Stimulated activated CD8-positive, alpha-beta memory T cell treated with anti-CD3 and anti-CD28 coated beads, Interleukin-7, amount 100 ng/mL, for 24 hours (primary cell): ENCODE measurements at places on chromosomes 2 and 18.

DNA sequence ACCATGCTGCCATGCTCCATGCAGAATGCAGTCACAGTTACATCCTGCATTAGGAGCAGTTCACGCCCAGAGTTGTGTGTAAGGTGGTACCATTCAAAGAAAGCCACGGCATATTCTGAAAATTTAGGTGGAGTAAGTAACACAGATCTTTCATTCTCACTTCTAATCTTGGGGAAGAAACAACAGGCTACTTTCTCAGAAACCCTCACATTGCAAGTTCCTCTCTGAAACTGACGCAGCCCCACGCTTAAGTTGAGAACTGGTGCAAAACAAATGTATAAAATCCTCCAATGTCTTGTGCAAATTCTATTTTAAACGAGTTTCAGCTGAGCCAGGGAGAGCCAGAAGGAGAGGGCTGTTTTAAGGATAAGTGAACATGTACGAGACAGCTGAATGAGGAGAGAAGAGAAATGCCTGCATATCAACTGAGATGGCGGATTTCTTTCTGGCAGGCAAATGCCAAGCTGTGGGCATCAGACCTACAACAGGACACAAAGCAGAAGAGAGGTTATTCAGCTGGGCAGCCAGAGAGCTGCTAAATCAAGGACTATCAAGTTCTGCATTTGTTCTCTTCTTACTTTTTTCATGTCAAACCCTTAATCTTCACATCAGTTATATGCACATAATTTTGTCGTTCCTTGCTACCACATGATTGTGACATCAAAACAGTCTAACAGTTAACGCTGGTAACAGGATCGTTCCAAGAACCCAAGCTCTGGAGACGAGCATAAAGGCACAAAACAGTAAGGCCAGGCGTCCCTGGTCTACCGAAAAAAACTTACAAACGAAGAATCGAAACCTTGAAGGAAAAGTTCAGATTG is 6.4 kb downstream of the ARL4C start:
- no peak for DNase-seq

DNA sequence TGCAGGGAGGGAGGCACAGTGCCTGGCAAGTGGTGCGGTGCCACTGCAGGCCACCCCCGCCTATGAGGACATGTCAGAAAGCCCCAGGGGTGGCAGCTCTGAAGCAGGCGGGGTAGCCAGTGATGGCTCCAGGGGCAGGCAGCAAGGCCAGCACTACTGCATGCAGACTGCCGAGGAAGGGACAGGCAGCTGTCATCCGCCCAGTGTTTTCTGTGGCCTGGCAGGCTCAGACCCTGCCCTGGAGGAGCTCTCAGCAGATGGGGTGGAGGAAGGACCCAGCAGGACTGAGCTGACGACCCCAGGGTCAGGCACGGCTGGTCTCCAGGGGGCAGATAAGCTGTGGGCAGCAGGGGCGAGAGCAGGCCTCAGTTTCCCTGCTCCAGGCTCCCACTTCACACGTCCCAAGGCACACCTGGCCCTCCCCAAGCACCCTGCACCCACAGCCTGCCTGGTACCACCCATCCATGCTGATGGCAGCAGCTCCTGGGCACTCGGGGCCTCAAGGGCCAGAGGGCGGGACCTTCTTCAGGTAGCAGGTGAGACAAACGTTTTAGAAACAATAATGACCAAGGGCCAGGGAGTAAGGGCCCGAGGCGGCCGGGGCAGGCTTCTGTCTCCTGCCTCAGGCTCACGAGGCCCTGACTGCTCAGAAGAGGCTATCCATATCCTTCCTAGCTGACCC is 48.5 kb downstream of the HS6ST1 start:
- no peak for DNase-seq

DNA sequence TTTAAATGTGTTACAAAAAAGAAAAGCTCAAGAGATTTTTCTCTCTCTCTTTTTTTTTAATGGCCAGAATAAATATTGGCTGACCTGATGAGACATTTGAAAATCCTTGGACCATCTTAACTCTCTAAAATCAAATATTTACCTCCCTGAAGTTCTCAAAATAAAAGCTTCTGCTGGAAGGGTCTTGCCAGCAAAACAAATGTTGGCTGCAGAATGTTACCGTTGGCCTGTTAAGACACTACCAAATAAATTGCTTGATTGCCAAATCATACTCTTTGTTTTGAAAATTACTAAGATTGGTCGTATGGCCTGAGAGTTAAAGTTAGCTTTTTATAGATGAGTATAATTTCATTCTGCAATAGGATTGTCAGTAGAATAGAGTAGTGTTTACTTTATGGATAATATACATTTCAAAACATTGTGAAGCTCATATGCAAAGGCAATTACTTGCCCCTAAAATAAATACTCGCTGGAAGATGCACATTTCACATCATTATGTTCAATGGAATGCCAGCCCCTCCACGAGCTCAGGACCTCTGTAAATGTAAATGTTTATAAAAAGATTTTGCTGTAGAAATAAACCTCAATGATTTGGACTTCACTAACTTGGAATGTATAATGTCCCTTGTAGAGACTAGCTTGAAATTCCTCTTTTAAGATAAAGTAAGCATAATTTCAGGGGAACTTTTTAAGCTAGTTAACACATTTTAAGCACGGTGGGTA is 193.4 kb downstream of the SOX11 start:
- no peak for DNase-seq

DNA sequence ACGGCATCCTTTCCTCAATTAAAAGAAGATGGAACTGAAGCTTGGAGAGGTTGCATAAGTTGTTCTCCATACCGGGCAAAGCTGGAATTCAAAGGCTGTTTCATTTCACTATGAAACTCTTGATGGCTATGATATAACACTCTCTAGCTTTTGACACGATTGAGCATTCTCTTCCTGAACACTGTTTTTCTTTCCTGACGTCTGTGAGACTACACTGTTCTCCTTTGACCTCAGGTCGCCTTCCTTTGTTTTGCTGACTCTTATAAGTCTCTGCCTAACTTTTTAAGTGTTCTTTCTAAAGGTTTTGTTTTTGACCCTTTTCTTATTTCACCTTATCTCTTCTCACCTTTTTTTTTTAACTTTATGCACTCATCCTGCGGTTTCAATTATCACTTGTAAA is 261.8 kb upstream of the LINC00305 start:
- DNase-seq, result no peak

- DNase-seq, result no peak
These were observed 163.4 kb upstream of the GLI2 start for GRCh38 chr2:120572226-120572625.

DNA sequence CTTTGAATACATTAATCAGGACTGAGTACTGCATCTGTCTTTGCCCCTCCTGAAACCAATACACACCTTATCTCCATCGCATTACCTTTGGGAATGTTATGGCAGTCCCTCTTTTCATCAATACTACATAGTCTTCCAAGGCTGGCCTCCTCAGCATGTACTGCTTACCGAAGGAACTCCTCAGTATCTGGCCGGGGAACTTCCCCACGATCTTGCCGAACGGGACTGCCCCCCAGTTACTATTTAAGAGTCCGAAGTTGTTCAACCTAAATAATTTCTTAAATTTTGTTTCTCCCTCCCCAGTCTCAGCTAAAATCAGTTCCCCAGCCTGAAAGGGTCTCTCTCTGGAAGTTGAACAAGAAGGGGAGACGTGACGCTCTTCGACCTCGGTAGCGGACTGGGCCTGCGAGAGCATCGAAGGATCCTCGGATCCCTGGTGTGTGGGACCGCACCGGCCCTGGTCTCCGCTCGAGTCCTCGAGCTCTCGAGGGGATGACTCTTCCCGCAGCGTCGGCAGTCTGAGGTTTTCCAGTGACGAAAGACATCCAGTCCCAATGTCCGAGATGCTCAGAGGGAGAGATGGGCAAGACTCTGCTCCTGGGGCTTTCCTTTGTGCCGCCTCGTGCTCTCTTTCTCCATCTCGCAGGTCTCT is 489 bp downstream of the TRMT61B start:
- DNase-seq, result no peak

DNA sequence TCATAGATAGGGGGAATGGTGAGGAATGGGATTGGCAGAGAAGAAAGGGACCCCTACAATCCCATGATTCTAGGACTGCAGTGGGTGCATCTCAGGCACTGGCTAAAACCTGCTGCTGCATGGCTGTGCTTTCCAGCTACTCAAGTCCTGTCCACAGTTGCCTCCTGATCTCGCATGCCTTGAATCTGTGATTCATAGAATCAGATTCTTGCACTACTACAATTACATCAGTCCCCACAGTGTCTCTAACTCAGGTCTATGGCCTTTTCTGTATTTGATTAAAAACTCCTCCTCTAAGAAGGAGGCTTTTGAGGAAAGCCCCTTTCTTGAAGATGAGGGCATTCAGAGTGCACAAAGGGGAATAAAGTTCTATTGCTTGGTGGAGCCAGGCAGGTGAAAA is 117.4 kb downstream of the LRATD1 start:
- DNase-seq, result no peak

- DNase-seq, result no peak
These were observed 799 bp downstream of the SYT4 start for GRCh38 chr18:43276491-43276890.

- no peak for DNase-seq
These were observed 491 bp downstream of the RTN4 start for GRCh38 chr2:55049821-55050099.

GRCh38 chr2:229410264-229410663 is 139.2 kb upstream of the PID1 start:
- DNase-seq, result no peak

DNA sequence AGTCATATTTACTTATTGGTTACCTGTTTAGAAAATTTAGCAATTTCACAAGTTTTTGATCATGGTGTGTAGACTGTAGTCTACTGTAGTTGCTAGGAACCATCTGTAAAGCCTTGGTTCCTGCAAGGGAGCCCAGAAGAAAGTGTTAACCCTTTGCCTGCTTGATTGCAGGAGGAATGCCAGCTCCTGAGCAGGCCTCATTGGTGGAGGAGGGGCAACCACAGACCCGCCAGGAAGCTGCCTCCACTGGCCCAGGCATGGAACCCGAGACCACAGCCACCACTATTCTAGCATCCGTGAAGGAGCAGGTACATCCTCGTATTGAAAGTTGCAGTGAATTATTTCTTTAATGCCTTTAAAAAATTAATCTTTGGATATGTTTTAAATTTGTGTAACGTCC is 76.3 kb downstream of the PKP4 start:
- DNase-seq, result no peak

GRCh38 chr2:222733846-222734702 is 62.6 kb downstream of the MOGAT1 start:
- DNase-seq, result no peak
